ENCODE measurements at places on chromosomes 11 and 22.

DNA sequence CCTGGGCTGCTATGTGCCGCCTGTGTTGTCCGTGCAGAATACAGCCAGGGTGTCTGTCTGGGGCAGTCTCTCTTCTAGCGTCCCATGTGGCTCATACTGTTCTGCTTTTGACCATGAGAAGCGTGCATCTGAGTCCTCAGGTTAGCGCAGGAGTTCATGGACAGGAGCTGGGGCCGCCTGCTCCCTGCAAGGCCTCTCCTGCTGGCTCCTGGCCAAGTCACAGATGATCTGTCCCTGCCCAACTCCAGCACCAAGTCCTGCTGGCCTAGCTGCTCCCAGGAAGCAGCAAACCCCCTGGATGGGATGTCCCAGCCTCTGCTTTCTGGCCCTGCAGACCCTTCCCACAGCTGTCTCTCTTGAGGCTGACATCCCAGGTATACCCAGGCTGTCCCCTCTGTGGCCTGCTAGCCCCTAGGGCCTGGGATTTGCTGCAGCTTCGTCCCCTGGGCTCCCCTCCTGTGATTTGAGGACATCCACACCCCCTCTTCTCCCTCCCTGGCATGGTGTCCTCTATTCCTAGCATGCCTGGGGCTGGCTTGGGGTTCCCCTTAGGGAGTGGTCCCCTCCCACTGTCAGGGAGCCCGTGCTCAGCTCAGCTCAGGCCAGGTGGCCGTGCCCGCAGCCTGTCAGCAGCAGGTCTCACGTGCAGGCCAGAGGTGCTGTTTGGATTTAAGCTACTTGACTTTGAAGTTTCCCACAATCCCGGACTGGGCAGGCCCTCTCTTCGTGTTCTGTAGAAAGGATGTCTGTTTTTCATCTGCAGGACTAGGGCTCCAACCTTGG lies 17.8 kb downstream of the PRR5 start:
- DNase-seq: no peak

DNA sequence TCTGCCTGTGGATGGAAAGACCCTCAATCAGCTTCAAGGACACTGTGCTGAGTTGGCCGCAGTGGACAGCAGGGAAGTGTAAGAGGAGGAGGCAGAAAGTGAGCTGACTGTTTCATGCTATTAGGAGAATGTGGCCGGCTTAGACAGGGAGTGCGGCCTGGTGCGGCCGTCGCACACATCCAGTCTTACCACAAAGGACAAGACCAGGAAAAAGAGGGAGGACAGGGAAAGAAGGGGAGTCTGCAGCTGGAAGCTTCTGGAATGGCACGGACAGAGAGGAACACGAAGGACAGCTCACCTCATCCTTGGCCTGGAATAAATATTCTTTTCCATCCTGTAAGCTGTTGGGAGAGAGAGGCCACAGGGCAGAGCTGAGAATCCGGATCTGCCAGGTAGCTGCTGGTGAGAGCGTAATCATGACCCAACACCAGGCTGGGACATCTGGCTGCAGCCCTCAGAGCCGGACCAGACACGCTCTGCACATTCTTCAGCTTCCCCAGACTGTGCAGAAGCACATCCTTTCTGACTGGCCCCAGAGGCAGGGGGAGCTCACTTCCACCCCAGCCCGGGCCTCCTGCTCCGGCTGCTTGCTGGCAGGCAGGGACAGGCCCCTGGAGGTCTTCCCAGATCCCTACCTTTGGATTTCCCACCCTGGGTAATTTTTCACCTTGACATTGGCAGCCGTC lies 8.6 kb upstream of the RBM4B start:
- DNase-seq: peak; percentile 83

- DNase-seq: no peak
Measured at GRCh38 chr11:93783765-93784144, 327 bp upstream of the MED17 start.

GRCh38 chr11:13963169-13963948 lies 836 bp downstream of the SPON1 start:
- no peak for DNase-seq

- no peak for DNase-seq
Measured at GRCh38 chr11:43554148-43554473, 126.4 kb upstream of the HSD17B12 start.

GRCh38 chr11:115418626-115419025 lies 85.6 kb downstream of the CADM1 start:
- DNase-seq: no peak

DNA sequence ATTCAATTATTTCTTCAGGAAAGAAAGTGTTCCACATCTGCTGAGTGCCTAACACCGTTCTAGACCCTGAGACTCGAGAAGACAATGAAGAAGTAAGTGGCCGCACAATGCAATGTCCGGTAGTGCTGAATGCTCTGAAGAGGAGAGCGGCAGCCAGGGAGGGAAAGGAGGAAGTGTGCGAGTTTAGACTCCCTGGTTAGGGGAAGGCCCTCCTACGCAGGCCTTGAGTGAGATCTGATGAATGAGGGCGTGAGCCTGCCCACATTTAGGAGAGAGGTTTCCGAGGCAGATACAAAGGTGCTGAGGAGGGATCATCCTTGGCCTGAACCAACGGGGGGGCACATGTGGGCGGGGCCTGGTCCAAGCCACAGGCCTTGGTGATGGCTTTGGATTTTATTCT lies 558.6 kb downstream of the NTM start:
- DNase-seq: no peak

- no peak for DNase-seq
Measured at GRCh38 chr11:64146036-64146955, 19.6 kb downstream of the MACROD1 start.

GRCh38 chr22:43293655-43294392 lies 49.3 kb downstream of the SCUBE1 start:
- peak; percentile 97 for DNase-seq

DNA sequence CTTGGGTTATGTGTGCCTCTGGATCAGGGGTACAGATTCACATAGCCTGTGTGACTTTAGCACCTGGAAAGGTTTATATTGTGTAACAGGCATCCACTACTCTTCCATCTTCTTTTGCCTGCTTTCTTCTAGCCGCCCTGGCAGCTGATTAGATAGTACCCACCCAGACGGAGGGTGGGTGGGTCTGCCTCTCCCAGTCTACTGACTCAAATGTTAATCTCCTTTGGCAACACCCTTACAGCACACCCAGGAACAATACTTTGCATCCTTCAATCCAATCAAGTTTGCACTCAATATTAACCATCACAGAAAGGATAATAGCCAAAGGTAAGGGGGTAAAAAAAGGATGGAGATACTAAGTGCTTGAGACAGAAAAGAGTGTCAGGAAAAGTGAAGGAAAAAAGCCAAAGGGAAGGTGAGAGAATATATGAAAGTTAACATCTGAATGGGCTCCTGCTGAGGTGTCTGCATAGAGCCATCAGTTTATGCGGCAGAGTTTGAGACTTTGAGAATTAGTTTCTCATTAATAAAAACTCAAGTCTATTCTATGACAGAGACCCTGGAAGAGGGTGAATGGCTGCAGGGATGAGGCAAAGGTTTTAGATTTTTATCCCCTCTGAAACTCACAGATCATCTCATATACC lies 2.6 kb upstream of the OR51B6 start:
- no peak for DNase-seq

DNA sequence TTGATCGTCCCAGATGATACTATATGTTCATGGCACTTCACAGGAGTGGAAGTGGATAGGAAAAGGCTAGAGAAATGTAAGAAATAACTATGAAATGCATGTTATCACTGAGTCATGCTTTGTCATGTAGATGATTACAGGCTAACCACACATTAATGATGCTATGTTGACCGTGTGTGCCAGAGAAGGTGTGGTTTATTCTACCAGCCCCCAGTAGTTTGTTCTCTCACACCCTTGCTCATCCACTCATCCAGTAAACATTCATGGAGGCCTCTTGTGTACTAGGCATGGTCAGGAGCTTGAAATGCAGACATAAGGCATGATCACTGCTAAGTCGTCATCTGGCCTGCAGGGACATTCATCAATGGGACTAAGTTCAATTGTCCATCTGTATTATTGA lies 153.0 kb upstream of the PITPNB start:
- DNase-seq: no peak

DNA sequence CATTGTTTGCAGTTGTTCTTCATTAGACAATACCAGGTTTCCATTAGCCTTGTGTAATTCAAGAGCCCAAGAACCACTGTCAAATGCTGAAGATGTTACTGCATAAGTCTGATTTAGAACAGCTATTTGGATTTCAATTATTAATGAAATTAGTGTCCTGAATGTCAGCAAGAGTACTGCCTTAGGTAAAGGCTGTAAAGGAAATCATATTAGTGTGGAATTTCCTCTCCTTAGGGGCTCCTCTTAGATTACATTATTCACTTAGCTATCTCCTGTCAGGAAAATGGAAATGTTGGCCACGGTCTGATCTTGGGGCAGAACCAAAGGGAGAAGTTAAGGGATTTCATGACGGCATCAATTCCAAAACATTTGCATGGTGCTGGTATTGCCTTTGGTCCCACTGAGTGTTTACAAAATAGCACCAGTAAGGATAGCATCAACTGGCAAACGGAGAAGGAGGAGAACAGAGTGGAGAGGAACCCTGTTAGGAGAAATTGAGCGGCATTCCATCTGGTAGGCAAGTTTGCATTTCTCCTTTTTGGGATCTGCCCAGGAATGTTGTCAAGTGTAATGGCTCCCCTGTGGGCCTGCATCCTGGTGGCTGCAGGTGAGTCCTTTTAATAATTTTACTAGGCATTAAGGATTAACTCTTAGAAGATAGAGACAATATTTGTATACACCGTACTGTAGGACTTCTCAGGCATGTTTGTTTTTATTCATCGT lies at the start of gene HTR3B:
HTR3B (plus strand) TSS at position 418 of the 723 bp plus-strand sequence; CDS start at position 556, 138 bp downstream.
- DNase-seq: no peak

- no peak for DNase-seq
Measured at GRCh38 chr11:110029714-110030113, 63.5 kb upstream of the ZC3H12C start.

Data from trophoblast cell (in vitro differentiated cells and primary cell).